ENCODE measurements at places on chromosomes 2 and 18. TPM values are rescaled to one million over a fixed set of nuclear protein-coding genes. Genes with fewer than 3 reads are reported as not detected.

GRCh38 chr18:47901624-47902362 lies 28.7 kb downstream of the SMAD2 start:
- DNase-seq = no peak

GRCh38 chr2:133718688-133719201 lies 150.5 kb upstream of the NCKAP5 start:
- no peak for DNase-seq

DNA sequence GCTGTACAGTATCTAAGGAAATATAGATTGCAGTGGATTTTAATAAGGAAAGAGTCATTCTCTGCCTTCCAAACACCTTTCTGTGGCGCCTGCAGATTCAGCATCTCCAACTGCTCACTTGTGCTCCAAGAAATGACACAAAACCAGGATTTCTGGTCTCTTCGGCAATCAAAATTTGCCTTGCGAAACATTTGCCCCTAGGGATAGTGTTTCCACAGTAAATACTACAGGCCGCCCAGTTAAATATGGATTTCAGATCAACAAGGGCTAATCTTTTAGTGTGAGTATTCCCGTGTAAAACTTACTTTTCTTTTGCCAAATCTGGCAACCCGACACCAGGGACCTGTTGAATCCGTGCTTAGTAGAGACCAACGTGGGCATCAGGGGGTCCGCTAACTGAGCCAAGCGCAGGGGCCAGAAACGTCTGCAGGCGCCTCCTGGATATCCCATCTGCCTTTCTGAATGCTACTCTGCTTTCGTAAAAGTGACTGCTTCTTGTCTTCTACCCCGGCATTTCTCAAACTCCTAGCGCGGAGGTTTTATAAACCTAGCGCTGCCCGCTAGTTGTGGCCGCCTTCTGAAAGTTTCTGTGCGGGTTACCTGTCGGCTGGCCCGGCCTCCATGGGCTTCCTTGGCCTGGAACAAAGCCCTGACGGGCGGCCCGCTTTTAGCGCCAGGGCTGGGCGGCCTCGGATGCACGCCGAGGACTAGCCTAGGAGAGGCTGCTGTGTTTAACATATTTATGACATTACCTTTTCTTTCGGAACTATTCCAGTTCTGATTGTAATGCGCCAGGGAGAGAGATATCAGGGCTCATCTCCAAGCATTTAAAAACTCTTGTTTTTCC lies 2.5 kb downstream of the CYP1B1 start:
- DNase-seq = no peak

DNA sequence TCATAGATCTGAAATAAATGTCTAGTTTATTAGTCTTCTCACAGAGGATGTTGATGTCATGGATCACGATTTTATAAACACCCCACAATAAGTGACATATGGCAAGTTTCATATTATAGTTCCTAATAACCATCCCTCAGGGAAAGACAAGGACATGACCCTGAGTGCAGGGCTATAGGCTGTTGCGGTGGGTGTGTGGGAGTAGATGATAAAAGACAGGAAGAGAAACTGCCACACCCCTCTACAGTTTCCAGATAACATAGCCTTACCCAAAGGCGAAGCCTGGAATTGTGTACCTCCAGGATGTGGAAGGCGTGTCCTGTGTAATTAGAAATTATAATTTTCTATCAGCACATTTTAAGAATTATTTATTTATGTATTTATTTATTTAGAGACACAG lies 2.4 kb upstream of the NEDD4L start:
- no peak for DNase-seq

DNA sequence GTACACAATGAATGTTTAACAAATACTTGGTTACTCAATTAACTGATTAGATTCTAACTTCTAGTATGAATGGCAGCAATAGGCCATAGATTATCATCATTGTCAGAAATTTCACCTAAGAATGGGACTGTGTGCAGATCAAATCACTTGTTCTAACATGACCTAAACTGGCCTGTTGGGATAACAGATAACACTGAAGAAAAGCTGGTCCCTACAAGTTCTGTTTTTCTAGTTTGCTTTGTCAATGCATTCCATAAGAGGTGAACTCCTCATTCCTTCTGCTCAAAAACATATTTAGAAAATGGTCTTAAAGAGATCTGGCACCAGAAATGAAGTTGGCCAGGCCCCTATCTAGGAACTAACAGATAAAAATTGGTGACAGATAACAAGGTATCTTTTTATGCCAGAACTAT lies 175.4 kb downstream of the THADA start:
- no peak for DNase-seq

- no peak for DNase-seq
Observed at GRCh38 chr2:43777306-43777926, 3.6 kb downstream of the DYNC2LI1 start.

DNA sequence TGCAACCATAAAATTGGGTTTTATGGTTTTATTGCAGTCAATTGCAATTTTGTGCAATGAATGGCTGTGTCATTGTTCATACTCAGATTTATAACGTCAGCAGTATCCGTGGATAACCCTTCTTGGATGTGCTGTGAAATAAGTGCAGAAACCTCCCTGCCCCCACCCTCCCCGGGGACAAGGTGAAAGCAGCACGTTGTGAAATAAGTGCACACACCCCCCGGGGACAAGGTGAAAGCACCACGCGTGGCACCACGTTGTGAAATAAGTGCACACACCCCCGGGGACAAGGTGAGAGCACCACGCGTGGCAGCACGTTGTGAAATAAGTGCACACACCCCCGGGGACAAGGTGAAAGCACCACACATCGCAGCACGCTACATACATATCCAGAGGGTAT lies 93.6 kb upstream of the NFATC1 start:
- DNase-seq = no peak

GRCh38 chr18:55748227-55748738 lies 160.3 kb upstream of the TCF4 start:
- no peak for DNase-seq

GRCh38 chr18:74412116-74412880 lies 44.8 kb downstream of the DIPK1C start:
- no peak for DNase-seq

- peak; percentile 40 for DNase-seq
Observed at GRCh38 chr2:127673291-127674069, 1.9 kb downstream of the LIMS2 start.

DNA sequence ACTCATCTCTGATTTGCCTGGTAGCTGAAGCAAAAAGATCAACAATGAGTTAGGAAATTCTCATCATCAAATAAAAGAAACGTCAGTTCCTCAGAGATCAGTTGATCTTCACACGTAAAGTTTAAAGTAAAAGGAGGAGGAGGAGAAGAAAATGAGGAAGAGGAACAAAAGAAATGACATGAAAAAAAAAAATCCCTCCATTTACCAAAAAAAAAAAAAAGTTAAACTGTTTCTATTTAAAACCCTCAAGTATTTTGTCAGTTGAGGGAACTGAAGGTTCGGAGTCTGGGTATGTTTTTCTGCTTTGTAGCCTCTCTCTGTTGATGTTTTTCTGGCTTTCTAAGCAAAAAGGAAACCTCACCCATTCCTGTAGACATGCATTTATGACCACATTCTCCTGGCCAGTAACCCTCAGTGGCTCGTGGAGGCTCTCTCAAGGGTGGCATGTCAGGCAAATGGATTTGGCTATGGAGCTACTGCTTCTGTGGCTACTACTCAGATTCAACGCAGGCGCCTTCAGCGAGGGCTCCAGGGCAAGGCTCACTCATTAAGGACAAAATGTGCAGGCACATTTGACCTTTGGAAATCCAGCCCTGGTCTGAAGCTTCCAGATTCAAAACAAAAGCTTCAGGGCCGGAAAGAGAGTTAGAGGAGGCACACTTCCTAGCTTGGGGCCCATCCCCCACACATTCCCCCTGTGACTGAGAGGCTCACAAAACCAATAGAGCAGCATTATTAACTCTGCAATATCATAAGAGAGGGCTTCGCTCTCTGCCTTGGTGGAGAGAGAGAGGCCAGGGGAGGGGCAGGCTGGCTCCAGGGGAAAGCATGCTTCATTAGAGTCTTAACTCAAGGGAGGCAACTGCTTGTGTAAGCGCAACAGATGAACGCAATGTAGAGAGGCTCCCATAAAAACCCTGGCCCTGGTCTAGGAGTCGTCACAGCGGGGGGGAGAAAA lies 22.3 kb downstream of the KLF7 start:
- DNase-seq = peak; percentile 65

DNA sequence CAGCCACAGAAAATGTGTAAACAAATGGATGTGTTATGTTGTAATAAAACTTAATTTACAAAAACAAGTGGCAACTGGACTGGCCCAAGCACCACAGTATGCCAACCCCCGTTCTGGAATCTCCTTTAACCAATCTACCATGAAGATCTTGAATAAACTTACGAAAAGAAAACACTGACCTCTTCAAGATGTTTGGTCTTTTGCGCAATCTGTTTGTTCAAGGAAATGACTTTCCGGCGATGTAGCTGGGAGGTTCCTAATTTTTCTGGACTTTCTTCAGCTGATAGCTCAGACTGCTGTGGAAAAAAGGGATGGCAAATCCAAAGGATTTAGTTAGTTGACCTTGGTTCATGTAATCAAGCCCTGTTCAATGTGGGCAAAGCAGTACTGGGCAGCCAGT lies 55.7 kb downstream of the CCDC93 start:
- peak; percentile 58 for DNase-seq

DNA sequence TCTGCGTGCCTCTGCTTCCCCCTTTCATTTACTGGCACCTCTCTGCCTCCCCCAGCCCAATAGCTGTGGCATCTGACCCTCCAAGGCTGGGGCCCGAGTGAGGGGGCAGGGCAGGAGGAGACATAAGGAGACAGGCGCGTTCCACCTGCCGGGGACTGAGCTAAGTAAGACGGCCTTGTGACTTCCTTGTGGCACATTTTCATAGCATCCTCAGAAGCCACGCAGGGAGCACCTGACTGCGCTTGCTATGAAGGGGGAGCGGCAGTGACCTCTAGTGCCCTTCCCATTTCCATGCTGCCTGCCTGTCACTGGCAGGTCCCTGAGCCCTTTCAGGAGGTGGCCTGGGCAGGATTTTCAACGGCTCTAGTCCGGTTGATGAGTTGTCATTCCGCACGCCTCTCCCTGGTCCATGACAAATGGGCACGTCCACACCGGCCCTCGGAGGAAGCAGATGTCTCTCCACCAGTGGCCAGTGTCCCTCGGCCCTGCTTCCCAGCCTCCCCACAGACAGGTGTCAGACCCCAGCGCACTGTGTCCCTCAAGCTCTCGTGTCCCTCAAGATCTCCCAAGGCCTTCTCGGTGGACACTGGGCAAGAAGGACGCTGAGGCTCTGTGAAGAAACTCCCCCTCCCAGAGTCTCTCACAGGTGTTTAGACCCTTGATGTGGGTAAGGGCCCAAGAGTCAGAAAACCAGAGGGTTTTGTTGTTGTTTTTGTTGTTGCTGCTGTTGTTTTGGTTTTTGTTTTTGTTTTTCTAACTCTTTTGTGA lies 42.7 kb downstream of the CYP26B1 start:
- DNase-seq = peak; percentile 40

GRCh38 chr2:100213595-100213994 lies 71.2 kb upstream of the AFF3 start:
- peak; percentile 76 for DNase-seq

DNA sequence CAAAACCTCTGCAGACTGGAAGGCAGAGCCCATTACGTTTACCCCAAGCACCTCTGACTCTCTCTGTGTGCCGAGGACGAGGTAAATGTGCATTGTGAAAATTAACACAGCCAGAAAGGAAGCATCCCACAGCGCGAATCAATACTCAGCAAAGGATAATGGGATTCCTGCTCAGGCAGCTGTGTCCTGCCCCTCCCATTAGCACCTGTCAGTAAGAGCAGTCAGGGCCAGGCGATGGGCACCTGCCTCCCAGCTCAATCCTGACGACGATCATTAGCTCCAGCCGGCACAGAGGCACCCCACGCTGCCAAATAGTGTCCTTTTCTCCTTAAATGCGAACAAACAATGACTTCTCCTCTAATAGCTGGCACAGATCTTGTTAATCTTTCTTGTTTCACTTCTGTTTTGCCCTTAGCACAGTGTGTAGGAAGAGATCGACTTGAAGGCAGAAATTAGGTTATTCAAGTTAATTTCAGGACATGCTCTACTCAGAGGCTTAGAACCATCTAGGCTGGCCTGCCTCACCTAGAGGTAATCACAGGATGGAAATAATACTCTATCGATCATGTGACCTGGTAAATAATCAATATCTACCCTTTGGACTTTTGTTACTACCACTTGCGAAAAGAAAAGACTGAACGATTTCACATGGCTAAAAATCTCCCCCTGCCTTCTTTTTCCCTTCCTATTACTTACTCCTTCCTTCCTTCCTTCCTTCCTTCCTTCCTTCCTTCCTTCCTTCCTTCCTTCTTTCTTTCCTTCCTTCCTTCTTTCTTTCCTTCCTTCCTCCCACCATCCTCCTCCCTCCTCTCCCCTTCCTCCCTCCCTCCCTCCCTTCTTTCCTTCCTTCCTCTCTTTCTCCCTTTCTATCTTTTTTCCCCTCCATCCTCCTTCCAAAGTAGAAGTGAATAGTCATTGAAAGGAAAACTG lies 487.9 kb upstream of the ID2 start:
- no peak for DNase-seq

DNA sequence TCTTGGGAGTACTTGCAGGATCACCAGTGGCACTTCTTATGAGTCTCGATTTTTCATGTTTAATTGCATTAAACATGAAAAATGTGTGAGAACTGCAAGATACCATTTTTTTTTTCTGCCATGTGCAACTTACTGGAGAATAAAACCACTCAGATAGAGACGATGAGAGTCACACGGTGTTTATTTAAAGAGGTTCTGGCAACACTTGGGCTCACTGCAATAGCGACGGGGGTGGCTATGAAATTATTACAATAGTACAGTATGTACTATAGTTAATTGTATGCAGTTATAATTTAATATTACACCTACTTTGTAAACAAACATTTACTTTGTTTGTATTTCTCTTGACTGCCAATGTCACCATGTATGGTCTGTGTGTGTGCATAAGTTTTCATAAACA lies 479.8 kb downstream of the NUP35 start:
- DNase-seq = no peak

DNA sequence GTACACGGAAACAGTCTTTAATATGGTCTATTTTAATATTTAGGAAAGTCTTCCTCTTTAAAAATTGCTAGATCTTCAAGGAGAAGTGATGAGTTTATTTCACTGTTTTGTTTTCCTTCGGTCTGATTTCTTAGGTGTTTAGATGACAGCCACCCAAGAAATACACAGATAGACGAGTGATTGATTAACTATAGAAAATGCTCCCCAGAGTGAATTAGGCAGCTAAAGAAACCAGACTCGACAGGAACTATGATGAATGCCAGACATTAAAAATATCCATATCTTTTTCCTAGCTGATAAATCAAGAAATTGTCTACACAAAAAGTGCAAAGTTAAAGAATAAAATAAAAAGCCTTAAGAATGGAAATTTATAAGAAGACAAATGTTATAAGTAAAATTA lies 888.7 kb upstream of the CNTNAP5 start:
- no peak for DNase-seq

DNA sequence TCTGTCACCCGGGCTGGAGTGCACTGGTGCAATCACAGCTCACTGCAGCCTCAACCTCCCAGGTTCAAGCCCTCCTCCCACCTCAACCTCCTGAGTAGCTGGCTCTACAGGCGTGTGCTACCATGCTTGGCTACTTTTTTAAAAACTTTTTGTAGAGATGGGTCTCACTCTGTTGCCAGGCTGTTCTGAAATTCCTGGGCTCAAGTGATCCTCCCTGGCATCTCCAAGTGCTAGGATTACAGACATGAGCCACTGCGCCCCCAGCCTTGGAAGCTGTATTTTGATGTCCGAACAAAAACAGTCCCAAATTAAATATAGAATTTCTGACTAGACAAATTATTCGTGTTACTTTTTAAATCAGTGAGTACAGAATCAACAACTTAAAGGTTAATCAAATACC lies 97.4 kb downstream of the ZNF516 start:
- no peak for DNase-seq

- DNase-seq = no peak
Observed at GRCh38 chr18:23540867-23541266, 37.6 kb downstream of the RMC1 start.

Gene MFSD2B
- total RNA-seq = 1.8 TPM

Gene RAPGEF4
- 18.6 TPM for total RNA-seq

Gene HOXD4
- 22.4 TPM for total RNA-seq

Gene IL36RN
- not detected for total RNA-seq

Measured in ureter (tissue), 1 donor.